Activated CD4-positive, alpha-beta T cell treated with anti-CD3 and anti-CD28 coated beads for 36 hours (primary cell): ENCODE measurements at places on chromosomes 6 and 20.

DNA sequence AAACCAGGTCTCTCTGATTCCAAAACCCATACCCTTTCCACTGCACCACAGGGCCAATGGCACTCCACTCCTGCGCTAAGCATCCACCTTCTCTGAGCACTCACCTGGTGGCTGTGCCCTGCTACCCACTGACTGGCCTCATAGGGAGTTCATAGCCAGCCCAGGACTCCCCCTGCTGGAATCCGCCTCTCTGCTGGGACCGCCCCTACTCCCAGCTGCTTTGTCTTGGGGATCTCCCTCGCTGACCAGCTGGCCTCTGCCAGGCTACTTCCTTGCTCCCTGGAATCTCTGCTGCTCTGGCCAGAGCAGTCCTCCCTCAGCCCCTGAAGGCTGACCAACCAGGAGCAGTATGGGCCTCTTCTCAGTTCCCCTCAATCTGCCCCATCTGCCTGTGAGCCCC, 129.7 kb downstream of the FAXC start:
- no peaks in the 10 kb centered on the region for H3K4me1 ChIP-seq
- H3K4me3 ChIP-seq = no peak overlapping the region
- peak; percentile 16 for DNase-seq
- H3K36me3 ChIP-seq = no peaks in the 10 kb centered on the region
- no peak overlapping the region for H3K27ac ChIP-seq

GRCh38 chr6:79133173-79133572, 55.1 kb upstream of the PHIP start:
- H3K36me3 ChIP-seq = peaks cover 4% of the 10 kb centered on the region
- H3K4me1 ChIP-seq = no peaks in the 10 kb centered on the region
- peaks cover 26% of the 10 kb centered on the region for H3K27me3 ChIP-seq

DNA sequence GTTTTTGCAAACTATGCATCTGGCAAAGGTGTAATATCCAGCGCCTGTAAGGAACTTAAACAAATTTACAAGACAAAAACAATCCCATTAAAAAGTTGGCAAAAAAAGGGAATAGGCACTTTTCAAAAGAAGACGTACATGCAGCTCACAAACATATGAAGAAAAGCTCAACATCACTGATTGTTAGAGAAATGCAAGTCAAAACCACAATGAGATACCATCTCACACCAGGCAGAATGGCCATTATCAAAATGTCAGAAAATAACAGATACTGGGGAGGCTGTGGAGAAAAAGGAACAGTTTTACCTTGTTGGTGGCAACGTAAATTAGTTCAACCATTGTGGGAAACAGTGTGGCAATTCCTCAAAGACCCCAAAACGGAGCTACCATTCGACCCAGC, 54.2 kb downstream of the TSBP1 start:
- H3K4me3 ChIP-seq = no peak overlapping the region
- H3K4me1 ChIP-seq = no peaks in the 10 kb centered on the region
- no peak for DNase-seq
- peaks cover 9% of the 10 kb centered on the region for H3K27me3 ChIP-seq

- peaks cover 19% of the 10 kb centered on the region for H3K36me3 ChIP-seq
- H3K27ac ChIP-seq = peak overlapping the region; percentile 22
- H3K27me3 ChIP-seq = no peaks in the 10 kb centered on the region
- H3K4me3 ChIP-seq = no peak overlapping the region
- no peak for DNase-seq
These were observed 97.3 kb downstream of the PRDM1 start for GRCh38 chr6:106183430-106183829.

GRCh38 chr6:138498629-138499302, 528 bp downstream of the NHSL1 start:
- no peak overlapping the region for H3K4me3 ChIP-seq
- peaks cover 4% of the 10 kb centered on the region for H3K4me1 ChIP-seq
- DNase-seq = no peak
- peaks cover 9% of the 10 kb centered on the region for H3K27me3 ChIP-seq

GRCh38 chr6:87879132-87879861, 168.3 kb upstream of the SPACA1 start:
- H3K4me1 ChIP-seq = no peaks in the 10 kb centered on the region
- no peak for DNase-seq
- H3K27me3 ChIP-seq = peaks cover 22% of the 10 kb centered on the region
